ENCODE measurements at places on chromosomes 6 and 20.
A peak's percentile ranks its signal among the peaks of the same experiment; 100 is the strongest.

DNA sequence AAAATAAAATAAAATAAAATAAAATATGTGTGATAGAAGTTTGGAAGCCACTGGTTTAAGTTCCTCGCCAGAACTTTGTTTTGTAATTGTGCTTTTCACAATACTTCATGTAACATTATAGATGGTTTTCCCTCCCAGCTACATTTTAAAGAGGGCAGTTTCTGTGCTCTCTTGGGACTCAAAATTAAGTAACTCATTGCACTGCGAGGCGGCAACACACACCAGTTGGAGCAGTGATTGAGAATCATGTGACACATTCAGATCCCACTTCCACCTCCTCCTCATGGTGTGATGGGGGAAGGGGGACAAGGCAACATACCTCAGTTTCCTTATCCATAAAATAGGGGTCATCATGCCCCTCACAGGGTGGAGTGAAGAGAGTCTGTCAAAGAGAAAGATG, 7.5 kb downstream of the C2 start:
- no peak for DNase-seq

DNA sequence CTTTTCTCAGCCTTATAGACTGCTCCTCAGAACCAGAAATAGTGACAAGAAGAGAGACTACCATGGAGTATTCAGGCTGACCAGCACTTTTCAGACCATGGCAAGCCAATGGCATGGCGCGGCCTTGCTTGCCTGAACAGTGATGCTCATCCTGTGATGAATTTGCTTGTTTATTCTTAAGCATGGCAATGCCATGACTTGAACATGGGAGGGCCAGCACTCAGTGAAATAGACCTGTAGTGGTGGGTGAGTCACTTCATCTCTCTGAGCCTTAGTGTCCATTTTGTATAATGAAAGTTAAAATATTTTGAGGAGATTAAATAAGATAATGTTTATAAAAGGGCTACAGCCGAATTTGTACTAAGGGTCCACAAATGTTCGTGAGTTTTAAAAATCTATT, 79.1 kb downstream of the LRRC1 start:
- no peak for DNase-seq

GRCh38 chr6:134937426-134937825, 12.5 kb downstream of the ALDH8A1 start:
- DNase-seq, result no peak

GRCh38 chr6:35258858-35259193, 709 bp upstream of the ZNF76 start:
- DNase-seq, result no peak

GRCh38 chr6:69005199-69005598, 370.1 kb downstream of the ADGRB3 start:
- DNase-seq, result no peak

DNA sequence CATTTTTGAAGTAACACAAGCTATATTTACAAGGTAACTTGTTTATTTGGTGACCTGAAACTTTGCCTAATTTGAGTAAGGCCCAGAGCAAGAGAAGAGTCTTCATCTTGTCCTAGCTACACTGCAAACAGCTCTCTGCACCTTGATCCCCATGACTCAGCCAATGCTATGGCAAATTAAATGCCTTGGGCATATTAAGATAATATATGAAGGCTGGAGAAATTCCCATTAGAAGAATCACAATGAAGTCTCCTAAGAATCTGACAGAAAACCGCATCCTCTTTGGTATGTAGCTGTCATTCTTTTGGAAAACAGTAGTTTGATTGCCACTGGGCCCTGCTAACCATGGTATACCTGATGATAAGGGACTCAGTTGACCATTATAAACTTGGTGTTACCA, 204.5 kb downstream of the UBE3D start:
- DNase-seq, result no peak

DNA sequence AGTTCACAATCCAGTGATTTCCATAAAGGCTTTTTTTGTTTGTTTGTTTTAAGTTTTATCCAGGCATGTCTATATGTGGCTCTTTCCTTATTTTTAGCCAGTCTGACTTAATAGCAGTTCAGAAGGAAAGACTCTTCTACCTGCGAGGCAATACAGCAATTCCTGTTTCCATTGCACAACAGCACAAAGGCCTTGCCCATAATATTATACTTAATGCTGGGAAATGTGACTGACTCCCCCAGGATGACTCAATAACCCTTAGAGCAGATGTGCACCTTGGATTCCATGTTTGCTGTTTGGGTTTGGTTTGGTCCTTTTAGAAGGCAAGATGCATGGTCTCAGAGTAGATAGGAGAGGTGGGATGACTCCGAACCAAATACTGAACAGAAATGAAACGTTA, 184.1 kb downstream of the MTFR2 start:
- DNase-seq, result no peak

GRCh38 chr20:58818586-58819285, 32.0 kb downstream of the GNAS-AS1 start:
- no peak for DNase-seq

GRCh38 chr6:24283043-24283985, 74.5 kb downstream of the DCDC2 start:
- no peak for DNase-seq

- DNase-seq, result no peak
These were observed 28.1 kb downstream of the TOX2 start for GRCh38 chr20:43942667-43943285.

- DNase-seq, result no peak
These were observed 3.5 kb upstream of the GRM4 start for GRCh38 chr6:34149452-34149810.

- no peak for DNase-seq
These were observed 51.5 kb downstream of the PLCB1 start for GRCh38 chr20:8183526-8183925.

DNA sequence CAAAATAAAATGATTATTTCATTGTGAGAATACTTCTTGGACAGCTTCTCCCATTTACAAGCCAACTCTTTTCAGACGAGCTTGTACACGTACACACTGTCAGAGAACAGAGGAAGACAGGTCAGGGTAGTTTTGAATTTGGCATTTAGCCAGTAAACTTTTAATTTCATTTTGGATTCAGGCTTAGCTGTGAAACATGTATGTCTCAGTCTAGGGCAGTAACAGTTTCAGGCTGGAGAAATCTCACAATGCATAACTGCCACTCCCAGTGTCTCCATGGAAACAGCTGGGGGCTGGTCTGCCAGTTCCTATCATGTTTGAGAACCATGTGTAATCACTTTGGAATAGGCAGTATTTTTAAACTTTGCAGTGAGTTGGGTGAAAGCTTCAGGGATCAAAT, 22.0 kb upstream of the QKI start:
- DNase-seq, result no peak

DNA sequence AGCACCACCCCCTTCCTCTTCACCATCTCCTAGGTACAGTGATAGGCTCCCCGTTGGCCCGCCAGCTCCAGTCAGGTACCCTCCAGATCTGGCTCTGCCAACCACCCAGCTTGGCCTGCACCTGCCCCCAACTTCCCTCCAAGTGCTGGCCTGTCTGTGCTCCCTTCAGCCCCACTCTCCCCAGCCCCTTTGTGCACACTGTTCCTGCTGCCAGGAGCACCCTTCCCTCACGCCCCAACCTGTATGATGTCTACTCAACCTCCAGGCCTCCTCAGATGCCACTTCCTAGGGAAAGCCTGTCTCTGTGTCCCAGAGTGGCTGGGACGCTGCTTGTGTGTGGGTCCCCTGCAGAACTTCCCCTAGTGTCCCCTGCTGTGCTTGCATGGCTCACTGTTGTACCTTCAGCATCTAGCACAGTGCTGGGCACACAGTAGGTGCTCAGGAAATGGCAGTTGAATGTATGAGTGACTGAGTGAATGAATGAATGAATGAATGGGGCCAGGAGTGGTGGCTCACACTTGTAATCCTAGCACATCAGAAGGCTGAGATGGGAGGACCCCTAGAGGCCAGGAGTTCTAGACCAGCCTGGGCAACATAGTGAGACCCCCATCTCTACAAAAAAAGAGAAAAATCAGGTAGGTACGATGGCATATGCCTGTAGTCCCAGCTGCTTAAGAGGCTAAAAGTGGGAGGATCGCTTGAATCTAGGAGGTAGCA, 3.0 kb downstream of the ZBP1 start:
- no peak for DNase-seq

GRCh38 chr20:17589161-17589834, 19.4 kb downstream of the DSTN start:
- DNase-seq, result no peak

- no peak for DNase-seq
These were observed 60.5 kb upstream of the GGTLC1 start for GRCh38 chr20:24049081-24049480.

- DNase-seq, result peak; percentile 28
These were observed 18.3 kb downstream of the HMGN4 start for GRCh38 chr6:26556263-26557070.

DNA sequence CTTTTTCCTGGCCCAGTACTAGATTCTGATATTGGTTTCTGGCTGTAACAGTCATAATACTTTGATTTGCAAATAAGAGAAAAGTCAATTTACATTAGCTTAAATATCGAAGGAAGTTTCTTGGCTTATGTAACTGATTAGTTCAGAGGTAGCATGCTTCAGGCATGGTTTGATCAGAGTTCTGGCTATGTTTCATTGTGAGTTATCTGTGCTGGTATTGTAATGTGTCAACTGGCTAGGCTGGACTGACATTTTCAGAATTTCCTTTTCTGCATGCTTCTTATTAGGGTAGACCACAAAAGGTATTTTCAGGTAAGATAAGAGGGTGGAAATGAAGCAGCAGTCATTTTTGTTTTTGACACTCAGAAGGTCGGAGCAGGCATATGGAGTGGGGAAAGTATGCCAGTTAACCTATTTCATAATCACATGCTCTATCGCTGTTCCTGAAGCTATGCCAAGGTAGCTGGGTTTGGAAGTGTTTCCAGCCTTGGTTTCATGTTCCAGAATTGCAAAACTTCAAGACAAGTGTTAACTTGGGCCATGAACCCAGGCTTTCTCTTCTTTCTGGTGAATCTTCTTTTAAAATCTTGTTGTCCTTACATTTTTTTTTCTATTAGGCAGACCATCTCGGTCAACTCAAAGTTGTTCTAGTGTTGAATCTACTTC, 244.9 kb downstream of the DHX35 start:
- no peak for DNase-seq

DNA sequence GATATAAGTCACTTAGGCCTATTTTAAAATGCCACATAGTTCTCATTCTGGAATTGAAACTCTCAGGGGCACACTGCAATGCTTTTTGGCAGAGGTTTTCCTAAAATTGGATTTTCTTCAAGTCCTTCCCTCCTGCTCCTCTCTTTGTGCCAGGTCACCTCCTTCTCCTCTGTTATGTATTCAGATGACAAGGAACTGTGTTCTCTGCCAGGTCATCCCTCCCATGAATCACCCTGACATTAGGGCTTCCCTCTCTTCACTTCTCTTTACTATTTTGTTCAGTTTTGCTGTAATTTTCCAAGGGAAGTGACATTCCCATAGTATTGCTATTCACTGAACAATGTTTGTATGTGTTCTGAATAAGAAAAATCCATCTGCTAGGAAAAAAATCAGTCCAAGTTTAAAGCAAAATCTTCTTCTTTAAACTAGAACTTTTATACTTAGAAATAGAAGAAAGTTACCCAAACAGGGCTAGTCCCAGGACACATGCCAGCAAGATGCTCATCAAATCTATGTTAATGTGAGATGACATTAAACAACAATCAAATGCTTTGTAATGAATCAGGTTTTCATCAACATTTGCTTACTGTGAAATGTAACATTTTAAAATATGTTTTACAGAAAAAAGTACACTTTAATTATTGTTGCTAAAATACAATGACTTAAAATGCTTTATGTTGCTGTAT, 461.1 kb downstream of the MMUT start:
- DNase-seq, result no peak

DNA sequence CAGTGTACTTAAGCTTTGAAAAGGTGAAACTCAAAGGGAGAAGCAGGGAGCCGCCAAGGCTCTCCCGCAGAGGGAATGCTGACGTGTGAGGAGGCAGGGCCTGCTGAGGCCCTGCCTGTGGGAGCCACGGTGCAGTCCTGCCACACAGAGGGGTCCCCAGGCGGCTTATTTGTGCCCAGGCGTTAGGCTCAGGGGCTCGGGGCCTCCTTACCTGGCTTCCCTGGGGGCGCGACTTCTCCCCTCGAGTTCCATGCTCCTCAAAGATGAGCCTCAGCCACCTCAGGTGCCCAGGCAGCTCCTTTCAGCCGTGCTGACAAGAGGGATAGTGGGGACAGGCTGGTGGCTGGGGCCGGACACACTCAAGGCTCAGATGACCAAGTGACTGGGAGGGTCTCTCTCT, 2.2 kb upstream of the KIF25 start:
- no peak for DNase-seq

DNA sequence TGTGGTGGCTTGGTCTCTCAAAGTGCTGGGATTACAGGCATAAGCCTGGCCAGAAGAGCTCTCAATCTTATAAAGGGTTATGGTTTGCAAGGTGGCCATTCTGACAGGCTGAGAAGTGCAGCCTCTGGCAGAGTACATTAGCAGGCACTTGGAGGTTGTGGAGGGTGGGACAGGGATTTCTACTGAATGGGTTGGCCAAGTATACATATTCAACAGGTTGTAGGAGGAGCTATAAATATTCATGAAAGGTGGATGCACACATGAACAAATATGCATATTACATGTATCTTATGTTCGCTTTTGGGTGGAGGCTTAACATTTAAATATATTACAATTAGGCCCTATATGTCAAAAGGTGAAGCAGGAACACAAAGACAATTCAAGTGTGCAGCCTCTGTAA, 20.0 kb upstream of the KCNK5 start:
- no peak for DNase-seq

DNA sequence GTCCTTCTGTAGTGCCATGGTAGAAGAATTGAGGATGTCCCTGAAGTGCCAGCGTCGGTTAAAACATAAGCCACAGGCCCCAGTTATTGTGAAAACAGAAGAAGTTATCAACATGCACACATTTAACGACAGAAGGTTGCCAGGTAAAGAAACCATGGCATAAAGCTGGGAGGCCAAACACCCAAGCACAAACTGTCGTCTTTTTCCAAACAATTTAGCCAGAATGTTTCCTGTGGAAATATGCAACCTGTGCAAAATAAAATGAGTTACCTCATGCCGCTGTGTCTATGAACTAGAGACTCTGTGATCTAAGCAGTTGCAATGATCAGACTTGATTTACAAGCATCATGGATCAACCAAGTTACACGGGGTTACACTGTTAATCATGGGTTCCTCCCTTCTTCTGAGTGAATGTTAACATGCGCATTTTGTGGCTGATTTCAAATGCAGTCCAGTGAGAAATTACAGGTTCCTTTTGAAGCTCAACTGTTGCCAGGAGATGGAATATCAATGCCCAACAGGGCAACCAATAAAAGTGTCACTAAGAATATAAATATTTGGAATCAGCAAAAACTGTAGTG, 674.9 kb downstream of the GRIK2 start:
- no peak for DNase-seq

All from effector memory CD8-positive, alpha-beta T cell (primary cell).